Endodermal cell (in vitro differentiated cells): ENCODE measurements at places on chromosomes 13 and 19. TPM values are rescaled to one million over a fixed set of nuclear protein-coding genes. Genes with fewer than 3 reads are reported as not detected.

The ETV2 gene
- 1.3 to 1.5 TPM (median 1.3 TPM) in 3 replicates for total RNA-seq

DNA sequence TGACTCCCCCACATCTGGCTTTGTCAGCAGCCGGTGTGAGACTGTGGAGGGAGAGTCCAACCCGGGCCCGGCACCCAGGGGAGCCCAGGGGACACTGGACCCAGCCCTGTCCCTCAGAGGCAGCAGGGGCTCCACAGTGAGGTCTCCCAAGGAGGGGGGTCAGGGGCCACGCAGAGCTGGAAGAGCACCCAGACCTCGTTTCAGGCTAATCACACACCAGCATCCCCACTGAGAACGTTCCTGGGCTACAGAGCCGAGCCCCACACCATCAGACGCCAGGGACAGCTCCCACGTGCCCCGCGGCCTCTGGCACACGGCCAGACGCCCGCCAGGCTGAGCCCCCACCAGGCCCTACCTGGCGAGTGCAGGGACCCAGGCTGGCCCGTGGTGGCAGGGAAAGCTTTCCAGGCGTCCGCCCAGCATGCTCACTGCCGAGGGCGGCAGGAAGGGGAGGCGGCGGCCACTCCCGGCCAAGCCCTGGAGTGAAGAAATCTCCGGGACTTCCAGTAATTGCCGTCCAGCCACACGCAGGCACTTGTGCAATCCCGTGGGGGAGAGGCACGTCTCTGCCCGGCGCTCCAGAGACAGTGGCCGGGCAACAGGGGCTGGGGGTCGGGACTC is 19.2 kb downstream of the SBNO2 start:
- no peak for DNase-seq
- H3K4me1 ChIP-seq: no peaks in the 10 kb centered on the region
- H3K27ac ChIP-seq: peak overlapping the region; percentile 17
- H3K4me3 ChIP-seq: no peak overlapping the region

DNA sequence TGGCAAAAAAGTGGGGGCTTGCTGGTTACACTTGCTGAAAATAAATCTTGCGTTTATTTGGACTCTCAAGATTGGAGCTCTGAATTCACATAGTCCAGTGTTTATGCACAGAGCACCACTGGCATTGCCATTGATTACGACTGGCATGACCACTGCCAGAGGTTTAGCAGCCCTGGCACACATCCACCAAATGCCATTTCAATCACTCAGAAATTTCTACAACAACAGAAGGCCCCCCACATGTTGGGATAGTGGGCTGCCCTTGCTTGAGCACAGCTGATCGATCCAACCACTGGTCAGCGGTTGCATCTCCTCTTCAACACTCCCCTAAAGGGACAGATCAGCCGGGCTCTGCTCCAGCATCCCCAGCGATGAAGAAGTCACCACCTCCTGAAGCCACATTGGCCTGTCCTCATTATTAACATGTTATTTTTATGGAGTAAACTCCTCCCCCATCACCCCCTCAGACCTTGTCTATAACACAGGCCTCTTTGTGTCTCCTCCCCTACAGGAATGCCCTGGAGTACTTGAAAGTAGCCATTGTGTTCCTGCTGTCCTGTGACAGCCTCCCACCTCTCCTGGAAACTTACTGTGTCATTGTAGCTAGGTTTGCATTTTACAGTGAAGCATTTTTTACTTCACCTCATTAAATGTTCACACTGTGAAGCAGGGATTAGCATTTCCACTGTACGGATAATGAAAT is 51.3 kb downstream of the CDADC1 start:
- H3K27me3 ChIP-seq: no peaks in the 10 kb centered on the region
- H3K4me3 ChIP-seq: no peak overlapping the region
- H3K36me3 ChIP-seq: no peaks in the 10 kb centered on the region
- no peaks in the 10 kb centered on the region for H3K4me1 ChIP-seq

The PSG11 gene
- not detected in 2 replicates for total RNA-seq

The CDC37 gene
- total RNA-seq: 144 and 148 TPM in 2 replicates

The PSG3 gene
- total RNA-seq: not detected in 2 replicates

The ZNF708 gene
- 29.0 and 30.8 TPM in 2 replicates for total RNA-seq

The PNMA8C gene
- total RNA-seq: 0.33 and 0.61 TPM in 2 replicates

DNA sequence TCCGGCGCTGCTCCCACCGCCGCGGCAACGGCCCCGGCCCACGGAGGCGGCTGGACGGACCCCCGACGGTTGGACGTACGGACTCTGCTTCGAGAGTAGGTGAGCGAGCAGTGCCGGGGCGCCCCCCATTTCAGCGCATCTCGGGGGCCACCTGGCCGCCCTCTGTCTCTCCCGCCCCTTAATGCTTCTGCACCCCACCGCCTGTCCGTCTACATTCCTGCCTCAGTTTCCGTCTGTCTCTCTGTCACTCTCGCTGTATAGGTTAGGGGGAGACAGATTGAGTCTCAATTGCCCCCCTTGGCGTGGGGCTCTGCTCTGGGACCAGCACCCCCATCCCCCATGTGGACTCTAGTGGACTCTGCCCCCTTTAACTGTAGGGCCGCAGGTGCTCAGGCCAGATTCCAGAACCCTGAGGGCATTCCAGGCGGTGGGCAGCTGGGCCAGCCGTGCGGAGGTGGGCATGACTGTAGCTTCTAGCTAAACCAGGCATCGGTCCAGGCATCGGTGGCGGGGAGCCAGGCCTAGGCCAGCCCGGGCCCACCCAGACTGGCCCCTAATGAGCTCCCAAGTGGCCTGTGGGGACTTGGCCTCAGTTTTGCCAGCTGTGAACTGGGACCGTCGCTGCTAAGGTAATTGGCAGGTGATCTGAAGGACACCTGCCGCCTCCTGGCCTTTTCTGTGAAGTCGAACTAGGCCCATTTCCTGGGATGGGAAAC is 373 bp downstream of the TNFAIP8L1 start:
- no peak for DNase-seq
- peaks cover 3% of the 10 kb centered on the region for H3K27me3 ChIP-seq
- H3K4me3 ChIP-seq: peak overlapping the region; percentile 89
- no peak overlapping the region for H3K27ac ChIP-seq
- H3K4me1 ChIP-seq: peaks cover 5% of the 10 kb centered on the region
